T-helper 2 cell treated with Interferon-gamma antibody and Interleukin-4, amounts not matched to agents 100 ng/mL and 5 ng/mL, for 36 hours (primary cell): ENCODE measurements at places on chromosomes 3 and 15. TPM values are rescaled to one million over a fixed set of nuclear protein-coding genes. Genes with fewer than 3 reads are reported as not detected.

The BCL6 gene
- 11.5 and 12.8 TPM in 2 replicates for total RNA-seq

The ANXA2 gene
- 503 and 510 TPM in 2 replicates for total RNA-seq

The TUBGCP4 gene
- 34.4 and 37.0 TPM in 2 replicates for total RNA-seq

The ARHGEF26 gene
- total RNA-seq: 0.09 and 0.41 TPM in 2 replicates

The ONECUT1 gene
- total RNA-seq: not detected in 2 replicates

The RBP2 gene
- total RNA-seq: not detected in 2 replicates
